ENCODE measurements at places on chromosomes 13 and 19.
A peak's percentile ranks its signal among the peaks of the same experiment; 100 is the strongest.

DNA sequence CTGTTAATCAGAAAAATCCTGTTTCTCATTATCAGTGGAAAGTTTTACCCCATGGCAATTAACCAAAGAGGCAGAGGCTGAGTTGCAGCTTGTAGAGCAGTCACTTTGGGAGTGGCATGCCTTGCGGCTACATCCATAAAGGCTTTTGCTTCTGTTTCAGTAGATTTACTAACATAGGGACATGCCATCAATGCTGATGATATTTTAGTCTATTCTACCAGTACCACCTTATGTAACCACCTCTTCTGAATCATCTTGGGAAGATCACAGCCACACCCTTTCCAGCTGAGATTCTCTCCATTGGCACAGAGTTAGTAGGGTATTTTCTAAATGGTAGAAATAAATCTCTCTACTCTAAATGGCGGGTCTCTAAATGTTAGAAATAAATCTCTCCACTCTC is 37.5 kb downstream of the POSTN start:
- DNase-seq = no peak

DNA sequence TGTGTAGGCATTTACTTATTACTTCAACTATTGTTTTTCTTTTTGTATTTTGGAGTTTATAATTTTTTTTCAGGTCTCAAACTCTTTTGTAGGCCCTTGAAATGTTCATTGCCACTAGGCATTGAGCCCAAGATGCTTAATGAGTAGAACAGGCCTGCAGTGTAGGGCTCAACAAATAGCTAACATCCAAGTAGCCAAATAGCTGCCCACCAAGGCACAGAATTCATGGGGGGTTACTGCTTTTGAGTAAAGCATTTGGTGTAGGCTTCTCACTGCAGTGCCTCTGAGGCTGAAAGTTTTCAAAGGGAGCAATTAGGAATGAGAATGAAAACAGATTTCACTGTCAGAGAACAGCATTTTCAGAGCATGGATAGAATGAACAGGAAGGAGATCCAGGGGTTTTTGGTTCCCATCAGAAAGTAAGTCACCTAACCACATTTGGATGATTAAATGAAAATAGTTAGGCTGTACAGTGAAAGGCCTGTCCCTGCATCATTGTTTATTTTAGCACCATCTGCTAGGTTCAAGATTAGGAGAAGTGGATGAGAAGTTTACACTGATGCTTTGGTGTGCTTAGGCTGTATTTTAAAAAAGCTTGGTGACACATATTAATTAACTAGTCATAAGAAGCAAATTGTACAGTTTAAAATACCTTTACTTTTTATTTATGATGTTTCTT is 61.0 kb downstream of the EDNRB start:
- DNase-seq = no peak

DNA sequence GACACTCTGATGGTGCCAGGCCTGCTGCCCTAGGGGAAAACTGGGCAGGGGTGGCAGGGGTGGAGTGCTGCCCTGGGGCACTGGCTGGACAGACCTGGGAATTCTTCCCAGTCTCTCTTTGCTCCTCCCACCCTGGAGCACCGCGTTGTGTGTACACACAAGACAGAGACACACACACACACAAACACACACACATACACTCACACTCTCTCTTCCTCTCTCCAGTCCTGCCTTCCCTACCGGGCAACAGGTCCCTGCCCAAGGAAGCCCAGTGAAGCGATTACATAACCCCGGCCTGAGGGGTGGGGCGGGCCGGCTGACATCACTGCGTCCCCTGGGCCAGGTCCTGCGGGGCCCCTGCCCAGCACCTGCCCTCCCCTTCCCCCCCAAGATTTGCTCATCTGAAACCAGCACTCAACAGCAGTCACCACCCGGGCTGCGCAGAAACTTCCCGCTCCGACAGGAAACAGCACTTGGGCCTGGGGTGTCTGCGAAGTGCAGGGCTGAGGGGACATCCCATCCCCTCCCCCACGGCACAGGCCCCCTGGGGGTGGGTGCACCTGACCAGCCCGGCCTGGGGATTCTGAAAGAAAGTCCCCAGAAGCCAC is 1.2 kb downstream of the MKNK2 start:
- DNase-seq = no peak

DNA sequence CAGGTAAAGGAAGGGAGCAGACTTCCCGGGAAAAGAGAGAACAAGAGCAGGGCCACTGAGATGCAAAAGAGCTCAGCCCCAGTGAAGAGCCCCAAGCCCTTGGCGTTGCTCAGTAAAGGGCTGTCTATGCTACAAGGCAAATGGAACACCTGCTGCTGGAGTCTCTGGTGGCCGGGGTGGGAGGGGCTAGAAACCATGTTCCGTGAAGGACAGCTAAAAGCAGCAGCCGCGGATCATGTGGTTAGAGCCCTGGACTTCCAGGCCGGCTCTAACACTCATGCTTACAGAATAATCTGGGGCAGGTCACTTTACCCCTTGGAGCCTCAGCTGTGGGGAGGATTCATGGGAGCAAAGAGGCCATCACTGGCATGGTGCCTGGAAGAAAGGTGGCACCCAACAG is 17.8 kb downstream of the POU2F2 start:
- no peak for DNase-seq

DNA sequence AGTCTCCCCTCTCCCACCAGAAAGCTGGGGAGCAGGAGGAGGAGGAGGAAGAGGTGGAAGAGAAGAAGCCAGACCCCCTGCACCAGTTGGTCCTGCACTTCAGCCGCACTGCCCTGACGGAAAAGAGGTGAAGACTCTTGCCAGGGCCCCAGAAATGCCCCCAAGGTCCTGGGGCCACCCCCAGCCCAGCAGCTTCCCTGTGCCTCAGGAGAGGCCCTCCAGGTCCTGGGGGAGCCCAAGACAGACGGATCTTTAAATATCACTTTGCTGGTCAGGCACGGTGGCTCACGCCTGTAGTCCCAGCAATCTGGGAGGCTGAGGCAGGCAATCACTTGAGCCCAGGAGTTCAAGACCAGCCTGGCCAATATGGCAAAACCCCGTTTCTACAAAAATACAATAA is 88.8 kb downstream of the MAP4K1 start:
- no peak for DNase-seq

- DNase-seq = no peak
Observed at GRCh38 chr19:16889883-16890460, 1.2 kb downstream of the F2RL3 start.

DNA sequence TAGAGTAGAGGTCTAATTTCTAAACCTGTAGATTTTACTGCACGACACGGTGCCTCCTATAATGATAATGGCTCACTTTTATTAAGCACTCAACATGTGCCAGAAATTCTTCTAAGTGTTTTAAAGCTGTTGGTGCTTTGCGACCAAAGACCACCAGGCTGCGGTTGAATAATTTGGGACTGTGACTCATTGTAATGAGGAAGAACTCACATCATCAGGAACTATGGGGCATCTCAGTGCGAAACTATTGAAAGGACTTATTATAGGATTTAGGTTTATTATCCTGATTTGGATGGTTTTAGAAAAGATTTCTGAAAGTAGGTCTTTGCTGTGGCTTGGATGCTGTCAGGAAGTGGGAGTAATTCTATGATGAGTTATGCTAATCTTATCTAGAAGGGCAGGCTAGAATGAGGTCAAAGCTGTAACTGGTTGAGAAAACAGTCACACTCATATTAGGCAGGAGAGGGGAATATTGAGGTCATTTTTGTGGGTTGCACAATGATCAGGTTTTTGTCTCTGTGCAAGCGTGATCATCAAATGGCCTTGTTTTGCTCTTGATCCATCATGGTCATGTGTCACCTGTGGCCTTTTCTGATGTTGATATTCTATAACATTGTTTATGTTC is 266.8 kb downstream of the PCDH20 start:
- no peak for DNase-seq

- DNase-seq = no peak
Observed at GRCh38 chr19:45140144-45140503, 20.7 kb downstream of the NKPD1 start.

GRCh38 chr13:40549500-40550094 is 116.8 kb downstream of the FOXO1 start:
- no peak for DNase-seq

DNA sequence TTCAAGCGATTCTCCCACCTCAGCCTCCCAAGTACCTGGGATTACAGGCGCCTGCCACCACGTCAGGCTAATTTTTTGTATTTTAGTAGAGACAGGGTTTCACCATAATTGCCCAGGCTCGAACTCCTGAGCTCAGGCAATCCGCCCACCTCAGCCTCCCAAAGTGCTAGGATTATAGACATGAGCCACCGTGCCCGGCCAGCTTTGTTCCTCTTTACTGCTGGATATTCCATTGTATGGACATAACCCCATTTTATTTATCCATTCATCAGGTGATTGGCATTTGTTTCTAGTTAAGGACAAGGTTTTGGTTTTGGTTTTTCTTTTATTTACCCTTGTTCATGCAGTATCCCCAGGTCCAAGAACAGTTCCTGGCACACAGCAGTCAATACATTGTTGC is 4.1 kb upstream of the RPS9 start:
- no peak for DNase-seq

DNA sequence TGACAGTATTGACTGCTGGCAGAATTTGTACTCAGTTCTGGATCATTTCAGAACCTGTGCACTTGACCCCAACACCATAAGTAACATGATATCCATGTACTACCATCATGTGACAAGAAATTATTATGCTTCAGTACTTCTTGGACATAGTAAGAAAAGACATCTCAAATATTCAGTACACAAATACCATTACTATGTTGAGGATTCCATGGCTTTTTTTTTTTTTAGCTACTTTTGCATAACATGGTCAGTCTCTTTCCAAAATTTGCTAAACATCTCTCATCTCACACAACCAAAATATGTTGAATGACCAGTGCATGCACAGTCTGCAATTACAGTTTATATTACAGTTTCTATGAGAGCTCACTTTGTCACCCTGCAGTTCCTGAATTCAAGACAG is 85.3 kb downstream of the FLT1 start:
- no peak for DNase-seq

GRCh38 chr19:19033426-19034203 is at the start of the genes ARMC6 and SUGP2:
ARMC6 (plus strand) TSS chr19:19033603; CDS start chr19:19034210, 607 bp downstream.
SUGP2 (minus strand) TSS chr19:19033517; CDS start chr19:19031071, 2,446 bp downstream.
- DNase-seq = no peak

DNA sequence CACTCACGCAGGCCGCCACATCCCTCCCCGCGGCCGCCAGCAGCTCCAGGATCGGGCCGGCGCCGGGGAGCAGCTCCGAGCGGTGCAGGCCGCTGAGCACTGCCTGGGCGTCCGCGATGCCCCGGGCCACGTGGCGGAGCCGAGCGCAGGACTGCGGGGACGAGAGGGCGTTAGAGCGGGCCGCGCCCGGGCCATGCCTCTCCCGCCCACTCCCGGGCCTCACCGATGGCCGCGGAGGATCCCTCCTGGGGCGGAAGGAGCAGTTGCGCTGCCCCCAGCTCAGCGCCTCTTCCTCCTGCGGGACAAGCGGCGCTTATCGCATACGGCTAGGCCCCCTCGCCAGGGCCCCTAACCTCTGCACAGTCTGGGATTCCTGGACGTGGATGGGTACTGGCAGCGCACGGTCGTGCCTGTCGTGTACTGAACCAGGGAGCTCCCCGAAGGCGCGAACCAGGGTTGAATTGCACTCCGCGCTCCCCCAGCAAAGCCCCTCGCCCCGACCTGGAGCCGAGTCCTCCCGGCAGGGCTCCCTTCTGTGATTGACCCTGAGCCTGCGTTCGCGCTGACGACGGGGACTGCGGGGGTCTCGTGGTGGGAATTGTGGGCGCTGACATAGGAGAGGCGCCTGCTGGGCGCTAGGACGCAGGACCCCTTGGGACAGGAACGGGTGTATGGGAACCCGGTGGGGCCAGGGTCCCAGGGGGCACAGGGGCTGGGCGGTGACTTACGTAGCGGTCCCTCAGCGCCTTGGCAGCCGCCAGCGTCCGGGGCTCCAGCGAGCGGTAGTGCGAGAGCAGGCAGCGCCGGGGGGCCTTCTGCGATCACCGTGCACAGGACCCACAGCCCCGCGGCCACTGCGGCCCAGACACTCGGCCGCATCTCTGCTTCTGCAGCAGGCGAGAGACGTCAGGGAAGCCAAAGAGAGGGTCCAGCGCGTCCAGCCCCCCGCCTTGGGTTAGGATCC is 673 bp downstream of the IFNL4 start:
- DNase-seq = no peak

DNA sequence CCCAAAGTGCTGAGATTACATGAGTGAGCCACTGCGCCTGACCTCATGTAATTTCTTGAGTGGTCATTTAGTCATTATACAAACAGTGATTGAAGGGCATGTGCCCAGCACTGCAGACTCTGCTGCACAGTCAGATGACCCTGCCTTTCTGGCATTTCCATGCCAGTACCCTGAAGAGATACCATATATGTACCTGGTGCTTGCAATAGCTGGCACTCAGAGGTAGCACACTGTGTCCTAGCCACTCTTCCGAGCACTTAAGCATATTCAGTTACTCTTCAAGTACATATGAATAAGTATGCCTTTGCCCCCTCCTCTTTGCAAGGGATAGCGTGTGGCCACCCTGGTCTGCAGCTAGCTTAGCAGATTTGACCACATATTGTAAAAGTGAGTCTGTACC is 15.5 kb downstream of the STX10 start:
- DNase-seq = no peak

DNA sequence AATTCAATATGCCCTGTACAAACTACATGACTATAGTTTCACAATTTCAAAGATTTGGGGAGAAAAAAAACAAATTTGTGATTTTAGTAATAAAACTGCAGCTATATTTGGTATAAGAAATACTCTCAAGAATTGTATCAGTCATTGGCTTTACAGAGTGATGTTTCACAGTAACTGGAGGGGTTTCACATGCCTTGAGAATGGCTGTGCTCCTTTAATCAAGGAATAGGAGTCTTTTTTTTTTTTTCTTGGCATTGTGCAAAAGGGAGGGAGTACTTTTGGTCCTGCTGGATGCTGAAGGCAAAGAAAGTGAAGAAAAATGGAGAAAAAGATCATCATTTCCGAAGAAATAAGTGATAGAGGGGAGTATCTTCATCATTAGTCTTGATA is 6.8 kb downstream of the ZNF507 start:
- no peak for DNase-seq

GRCh38 chr13:37632294-37632693 is 33.7 kb upstream of the POSTN start:
- DNase-seq = no peak

- DNase-seq = no peak
Observed at GRCh38 chr13:109146912-109147647, 517.7 kb downstream of the MYO16 start.

GRCh38 chr19:46392837-46393236 is 20.5 kb downstream of the CCDC8 start:
- DNase-seq = no peak

DNA sequence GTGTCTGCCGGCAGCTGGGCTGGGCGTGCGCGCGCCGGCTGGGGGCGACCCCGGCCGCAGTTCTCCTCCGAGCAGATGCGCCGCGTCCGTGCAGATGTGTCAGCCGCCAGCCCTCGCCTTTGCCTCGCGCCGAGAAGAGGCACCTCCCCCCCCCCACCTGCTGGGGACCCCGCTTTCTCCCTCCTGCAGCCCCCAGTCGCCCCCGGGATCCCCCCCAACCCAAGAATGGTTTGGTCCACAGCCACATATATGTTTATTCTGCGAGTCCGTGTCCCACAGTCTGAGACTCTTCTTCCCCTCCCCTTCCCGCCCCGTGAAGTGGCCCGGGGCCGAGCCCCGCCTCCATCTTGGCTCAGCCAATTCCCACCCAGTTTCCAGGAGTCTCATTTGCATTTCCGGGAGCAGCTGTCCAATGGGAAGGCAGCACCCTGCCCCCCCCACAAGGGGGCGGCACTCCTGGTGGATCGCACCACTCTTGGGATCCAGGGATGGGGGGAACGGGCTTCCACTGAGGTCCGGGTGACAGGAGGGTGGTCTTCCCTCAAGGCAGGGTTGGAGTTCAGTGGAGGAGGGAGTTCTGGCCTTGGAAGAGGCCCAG is 8.6 kb downstream of the ISOC2 start:
- DNase-seq = peak; percentile 75

GRCh38 chr19:44512326-44513298 is 12.3 kb upstream of the ZNF180 start:
- no peak for DNase-seq
